ENCODE measurements at places on chromosomes 2 and 18.

DNA sequence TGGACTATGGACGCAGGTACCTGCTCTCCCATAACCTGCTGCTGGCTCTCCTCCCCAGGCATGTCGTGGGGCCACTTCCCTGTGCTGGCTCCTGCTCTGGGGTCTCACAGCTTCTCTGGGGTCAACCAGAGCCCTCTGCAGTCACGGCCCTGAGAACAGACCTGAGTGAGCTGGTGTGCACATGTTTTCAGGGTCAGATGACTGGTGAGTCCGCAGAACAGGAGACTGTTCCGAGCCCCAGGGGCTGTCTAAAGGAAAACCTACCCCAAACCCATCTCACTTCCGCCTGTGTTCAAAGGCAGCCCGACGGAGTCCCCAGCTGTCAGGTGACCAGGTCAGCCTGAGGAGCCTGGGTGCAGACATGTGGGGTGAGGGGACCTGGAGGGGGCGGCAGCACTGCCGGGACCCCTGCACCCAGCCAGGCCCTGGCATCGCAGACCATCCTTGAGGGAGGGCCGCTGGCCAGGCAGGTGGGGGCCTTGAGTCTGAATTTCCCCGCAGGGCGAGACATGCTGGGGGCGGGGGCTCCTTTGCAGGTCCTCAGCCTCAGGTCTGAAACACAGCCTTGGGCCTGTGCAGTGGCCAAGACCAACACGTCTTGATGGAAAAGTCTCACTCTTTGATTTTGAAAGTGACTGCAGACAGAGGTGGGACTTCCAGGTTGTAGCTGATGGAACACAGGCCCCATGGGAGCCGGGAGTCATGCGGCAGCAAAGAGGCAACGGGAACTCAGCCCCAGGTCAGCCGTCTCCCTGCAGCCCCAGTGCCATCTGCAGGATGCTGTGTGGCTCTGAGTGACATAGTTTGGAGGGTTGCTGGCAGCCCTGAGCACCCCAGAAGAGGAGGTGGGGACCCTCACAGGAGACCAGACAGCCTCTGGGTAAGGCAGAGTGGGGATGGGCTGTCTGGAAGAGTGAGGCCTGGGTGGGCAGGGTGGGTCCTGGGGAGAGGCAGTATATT lies 65.3 kb downstream of the TWIST2 start:
- DNase-seq = no peak

- no peak for DNase-seq
These were observed 103.9 kb upstream of the COL3A1 start for GRCh38 chr2:188870289-188870688.

GRCh38 chr2:97970293-97971060 lies 25.3 kb downstream of the TMEM131 start:
- DNase-seq = no peak

DNA sequence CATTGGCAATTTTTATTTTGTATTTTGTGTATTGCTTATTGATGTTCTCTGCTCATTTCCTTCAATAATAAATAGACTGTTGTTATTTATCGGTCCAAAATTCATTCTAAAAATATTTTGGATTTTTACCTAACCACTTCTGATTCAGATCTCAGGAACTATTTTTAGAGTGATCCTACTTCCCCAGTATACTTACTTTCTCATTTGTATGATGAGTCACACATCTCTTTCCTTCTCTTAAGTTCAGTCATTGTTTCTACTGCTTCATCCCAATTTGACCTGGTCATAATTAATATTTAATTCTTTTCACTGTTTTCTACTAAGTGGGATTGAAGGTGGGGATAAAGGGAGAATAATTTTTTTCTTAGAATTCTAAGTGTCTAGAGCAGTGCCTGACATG lies 75.1 kb downstream of the AGPS start:
- no peak for DNase-seq

DNA sequence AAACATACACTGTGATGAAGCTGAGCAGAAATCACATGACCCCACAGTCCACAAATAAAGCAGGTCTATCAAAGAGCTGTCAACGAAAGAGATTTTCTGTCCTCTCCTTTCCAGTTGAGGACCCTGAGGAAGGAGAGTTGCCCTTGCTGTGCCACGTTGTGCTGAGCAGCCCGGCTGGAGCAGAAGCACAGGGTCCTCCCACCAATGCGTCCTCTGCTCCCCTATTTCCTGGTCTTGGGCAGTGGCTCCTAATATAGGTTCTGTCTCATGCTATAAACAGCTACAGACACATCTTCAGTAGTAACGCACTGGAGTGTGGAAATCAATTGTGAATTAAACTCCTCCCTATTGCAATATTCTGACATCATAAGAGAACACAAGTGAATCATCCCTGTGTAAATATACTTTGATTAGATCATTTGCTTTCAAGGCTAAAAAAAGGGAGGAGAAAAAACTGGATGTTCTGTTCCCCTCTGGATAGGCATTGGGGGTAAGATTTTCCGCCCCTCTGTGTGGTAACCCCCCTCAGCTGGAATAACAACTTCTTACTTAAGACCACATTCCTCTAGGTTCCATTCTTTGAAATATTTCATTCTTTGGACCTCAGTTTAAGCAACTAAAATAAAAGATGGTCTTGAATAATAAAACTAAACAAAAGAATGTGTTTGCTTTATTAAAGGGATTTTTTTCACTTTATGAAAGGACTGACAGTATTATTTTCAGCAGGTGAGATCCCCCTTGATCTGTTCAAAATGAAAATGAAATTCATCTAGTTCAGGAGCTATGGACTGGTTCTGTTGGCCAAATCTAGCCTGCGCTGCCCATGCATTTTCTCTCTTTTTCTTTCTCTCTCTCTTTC lies 8.3 kb upstream of the RHOB start:
- no peak for DNase-seq

- DNase-seq = no peak
These were observed 329.3 kb downstream of the TXNL1 start for GRCh38 chr18:56309104-56309503.

- no peak for DNase-seq
These were observed 119.9 kb upstream of the ST6GAL2 start for GRCh38 chr2:107005853-107006252.

GRCh38 chr2:9380702-9381628 lies 42.4 kb downstream of the ITGB1BP1 start:
- peak; percentile 70 for DNase-seq

DNA sequence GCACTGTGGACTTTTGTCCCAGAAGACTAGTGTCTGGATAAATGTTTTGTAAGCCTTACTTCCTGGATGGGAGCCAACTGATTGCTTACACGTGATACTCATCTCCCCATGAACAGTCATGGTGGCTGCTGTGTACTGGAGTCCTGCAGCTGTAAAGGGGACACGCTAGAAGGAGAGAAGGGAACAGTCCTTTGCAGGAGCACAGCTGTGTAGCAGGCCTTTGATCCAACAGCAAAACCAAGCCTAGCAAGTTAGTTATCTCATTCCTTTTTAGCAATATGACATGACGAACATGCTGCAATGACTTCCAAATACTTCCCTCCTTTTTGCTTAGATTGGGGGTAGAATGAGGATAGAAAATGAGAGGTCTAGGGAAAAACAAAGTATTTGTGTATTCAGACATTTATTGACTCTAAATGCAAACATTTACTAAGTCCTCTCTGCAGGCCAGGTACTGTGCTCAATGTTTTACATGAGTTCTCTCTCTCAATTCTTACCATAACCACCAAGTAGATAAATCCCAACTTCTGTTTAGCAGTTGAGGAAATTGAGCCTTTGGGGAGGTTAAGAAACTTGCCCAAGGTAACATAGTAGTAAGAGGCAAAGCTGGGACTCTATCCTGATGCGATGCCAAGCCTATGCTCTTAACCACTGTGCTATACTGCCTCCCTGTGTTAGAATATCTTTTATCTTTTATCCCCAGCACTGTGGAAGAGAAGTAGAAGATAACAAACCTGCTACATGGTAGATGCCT lies 55.4 kb upstream of the CD28 start:
- DNase-seq = no peak

DNA sequence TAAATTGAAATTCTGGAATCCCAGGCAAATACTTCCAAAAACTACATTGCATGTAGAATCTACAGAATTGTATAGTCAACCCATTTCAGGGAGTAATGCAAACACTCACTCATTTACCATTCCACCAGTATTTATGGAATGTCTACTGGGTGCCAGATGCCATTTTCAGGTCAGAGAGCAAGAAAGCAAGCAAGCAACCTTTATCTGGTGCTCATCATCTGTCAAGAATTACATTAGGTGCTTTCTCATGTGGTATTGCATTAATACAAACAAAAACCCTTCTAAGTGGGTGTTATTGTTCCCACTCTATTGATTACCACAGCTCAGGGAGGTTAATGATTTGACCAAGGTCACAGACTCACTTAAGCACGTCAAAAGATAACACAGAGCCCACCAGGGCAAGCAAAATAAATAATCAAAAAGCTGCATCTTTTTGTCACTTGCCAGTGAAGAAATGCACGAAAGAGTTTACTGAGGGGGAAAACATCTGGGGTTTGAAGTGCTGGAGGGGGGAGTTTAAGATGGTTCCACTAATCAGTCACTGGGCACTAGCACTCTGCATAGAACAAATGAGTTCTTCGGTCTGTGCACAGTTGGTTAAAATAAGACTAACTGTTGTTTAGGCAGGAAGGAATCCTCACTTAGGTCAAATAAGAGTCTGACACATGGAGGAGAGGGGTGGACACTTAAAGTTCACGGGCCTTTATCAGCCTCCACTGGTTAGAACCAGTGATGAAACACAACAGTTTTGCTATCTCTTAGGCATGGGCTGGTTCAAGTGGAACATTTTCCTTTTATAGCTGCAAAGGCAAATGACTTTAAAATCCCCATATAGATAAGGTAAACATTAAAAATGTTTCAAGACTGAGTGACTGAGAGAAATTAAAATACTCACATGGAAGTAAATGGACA lies 208.8 kb downstream of the CDH2 start:
- DNase-seq = no peak

DNA sequence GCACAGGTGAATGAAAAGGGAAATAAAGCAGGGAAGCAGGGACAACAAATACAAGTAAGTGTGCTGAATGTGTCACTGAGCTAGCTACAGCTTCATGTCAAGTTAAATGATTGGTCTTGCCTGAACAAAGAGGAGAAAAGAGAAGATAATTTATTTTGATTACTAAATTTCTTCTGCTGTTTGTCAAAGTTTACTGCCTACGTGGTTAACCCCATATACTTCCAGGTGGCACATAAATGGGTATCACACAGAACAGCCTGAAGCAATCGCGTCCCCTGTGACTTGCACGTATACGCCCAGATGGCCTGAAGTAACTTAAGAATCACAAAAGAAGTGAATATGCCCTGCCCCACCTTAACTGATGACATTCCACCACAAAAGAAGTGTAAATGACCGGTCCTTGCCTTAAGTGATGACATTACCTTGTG lies 434.2 kb downstream of the LRRTM4 start:
- no peak for DNase-seq

DNA sequence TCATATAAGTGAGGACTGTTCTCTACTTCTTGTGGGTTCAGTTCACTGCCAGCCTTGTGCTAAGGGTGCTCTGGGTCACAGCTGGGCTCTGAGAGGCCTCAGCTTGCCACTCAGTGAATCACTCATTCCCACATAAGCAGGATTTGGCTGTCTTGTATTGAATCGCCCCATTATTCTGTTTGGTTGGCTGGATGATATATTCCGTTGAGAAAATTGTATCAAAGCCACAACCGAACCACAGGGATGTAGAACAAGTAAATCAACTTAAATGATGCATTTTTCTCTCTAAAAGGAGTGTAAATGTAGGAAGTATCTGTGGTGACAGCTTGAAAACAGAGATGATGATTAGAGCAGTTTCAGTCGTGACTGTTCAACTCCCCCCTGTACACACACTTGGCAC lies 39.6 kb downstream of the TTC39C start:
- DNase-seq = no peak

DNA sequence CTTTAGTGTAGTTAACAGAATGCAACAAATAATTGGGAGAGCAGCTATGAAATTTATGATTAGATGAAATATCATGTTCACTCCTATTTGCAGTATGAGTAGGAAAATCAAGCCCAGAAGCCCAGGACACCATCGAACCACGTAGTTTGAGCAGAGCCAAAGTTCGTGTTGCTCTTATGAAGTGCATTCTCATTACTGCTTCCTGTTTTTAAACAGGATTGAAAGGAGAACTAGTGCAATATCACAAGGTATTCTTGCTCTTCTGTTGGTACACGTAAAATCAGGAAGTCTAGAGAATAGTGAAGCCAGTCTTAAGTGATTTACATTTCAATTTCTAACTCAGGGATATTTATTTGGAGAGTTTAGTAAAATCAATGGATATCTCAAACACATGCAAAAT lies 21.1 kb downstream of the ARHGAP15 start:
- peak; percentile 34 for DNase-seq

DNA sequence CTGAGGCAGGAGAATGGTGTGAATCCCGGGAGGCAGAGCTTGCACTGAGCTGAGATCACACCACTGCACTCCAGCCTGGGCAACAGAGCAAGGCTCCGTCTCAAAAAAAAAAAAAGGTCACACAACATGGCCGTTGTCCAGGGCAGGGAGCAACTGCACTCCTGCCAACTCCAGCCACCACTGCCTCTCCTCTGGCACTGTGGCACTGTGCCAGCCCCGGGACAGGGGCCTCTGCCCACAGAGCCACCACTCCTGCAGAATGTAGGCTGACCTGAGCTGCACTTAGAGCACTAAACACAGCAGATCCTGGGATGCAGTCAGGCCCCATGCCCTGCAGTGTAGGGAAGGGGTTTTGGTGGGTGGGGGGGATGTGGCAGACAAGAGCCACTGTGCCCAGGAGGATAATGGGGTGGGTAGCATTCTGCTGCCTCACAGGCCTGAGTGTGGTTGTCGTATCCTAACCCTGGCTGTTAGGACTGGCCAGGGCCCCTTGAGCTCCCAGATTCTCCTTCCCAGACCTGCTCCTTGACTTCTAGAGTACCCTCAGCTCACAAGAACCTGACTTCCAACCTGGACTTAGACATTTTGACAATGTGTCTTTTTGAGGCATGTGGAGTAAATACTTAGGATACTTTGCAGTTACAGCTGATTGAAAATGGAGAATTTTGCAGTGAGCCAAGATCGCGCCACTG lies 69.4 kb upstream of the SH3RF3 start:
- no peak for DNase-seq

- DNase-seq = no peak
These were observed 8.1 kb downstream of the EMILIN2 start for GRCh38 chr18:2854875-2855274.

GRCh38 chr2:207223051-207223450 lies 57.3 kb upstream of the KLF7 start:
- no peak for DNase-seq

- no peak for DNase-seq
These were observed 78.5 kb downstream of the SDC1 start for GRCh38 chr2:20146401-20146800.

DNA sequence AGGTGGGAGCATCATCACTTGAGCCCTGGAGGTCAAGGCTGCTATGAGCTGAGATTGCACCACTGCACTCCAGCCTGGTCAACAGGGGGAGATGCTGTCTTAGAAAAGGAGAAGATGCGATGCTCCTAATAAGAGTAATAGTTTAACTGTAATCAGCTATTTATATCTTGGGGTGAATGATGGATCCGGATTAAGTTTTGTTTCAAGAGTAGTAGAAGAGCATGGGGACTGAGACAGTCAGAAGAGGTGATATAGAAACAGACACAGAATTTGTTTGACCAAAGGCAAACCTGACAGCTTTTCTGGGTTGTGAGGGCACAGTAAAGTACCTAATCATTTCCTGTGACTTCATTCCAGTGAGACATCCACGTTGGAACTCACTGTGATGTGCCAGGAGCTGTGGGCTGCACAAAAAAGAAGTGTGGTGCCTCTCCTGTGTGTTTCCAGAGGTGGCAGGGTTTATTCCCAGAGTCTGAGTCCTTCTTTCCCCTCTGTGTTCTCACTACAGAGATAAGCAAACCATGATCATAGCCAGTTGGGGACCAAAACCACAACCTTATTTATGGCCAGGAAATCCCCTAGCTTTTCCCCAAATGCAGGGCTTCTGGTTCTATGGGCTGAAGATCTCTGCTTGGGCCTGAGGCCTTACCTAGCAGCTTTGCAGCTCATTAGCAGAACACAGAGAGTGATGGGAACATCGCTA lies 113.7 kb downstream of the XRCC5 start:
- DNase-seq = no peak
